ENCODE measurements at places on chromosomes 16 and 17.
A peak's percentile ranks its signal among the peaks of the same experiment; 100 is the strongest.

DNA sequence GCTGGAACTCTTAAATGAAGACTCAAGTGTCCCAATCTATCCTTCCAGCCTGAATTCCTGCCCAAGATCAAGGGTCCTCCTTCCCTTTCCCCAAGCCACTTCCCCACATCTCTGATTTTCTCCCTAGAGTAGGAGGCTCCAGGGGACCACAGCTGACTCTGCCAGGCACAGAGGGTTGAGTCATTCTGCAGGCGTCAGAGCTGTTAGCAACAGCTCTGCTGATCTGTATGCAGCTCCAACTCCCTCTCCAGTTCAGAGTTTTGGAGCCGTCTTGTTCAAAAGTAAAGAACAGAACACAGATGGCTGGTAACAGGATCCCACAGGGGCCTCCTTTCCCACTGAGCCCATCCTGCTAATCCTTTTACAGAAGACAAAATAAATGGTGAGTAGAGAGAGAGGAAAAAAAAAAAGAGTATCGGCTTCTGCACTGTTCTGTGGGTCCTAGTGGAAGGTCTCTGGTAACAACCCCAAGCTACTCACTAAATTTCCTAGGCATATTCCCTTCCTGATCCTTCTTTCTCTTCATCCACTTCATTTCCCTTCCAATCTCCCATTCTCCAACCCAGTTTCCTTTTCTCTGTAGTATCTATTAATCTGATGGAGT is 13.4 kb upstream of the TAOK1 start:
- no peak for DNase-seq

GRCh38 chr16:46427340-46428107 is 193.7 kb downstream of the SHCBP1 start:
- no peak for DNase-seq

DNA sequence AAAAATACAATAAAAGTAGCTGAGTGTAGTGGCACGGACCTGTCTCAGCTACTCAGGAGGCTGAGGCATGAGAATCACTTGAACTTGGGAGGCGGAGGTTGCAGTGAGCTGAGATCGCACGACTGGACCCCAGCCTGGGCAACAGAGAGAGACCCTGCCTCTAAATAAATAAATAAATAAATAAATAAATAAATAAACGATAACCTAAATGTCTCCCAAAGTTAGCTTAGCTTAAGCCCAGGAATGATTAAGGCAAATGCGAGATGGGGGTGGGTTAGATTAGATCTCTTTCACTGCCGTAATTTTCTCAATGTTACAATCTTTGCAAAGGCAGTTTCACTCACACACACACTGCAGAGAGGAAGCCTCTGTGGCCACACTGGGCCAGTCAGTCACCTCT is 46.7 kb downstream of the WSB1 start:
- DNase-seq, result no peak

- DNase-seq, result peak; percentile 29
Measured at GRCh38 chr17:75181608-75182318, 996 bp downstream of the SUMO2 start.

DNA sequence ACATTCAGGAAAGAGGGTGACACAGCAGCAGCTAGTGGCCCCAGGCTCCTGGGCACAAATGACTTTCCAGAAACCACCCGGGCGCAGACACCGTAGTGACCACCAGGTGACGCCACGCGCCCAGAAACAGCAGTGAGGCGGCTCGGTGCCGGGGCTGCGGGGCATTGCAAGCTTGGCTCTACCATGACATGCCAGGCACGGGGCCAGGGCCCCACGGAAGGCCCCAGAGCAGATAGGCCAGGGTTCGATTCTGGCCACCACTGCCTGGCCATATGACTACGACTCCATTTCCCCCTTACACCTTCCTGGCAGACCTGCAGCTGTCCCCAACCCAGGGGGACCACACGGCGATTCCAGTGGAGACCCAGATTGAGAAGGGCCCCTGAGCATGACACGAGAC is 6.7 kb downstream of the RHBDF1 start:
- peak; percentile 70 for DNase-seq

- DNase-seq, result no peak
Measured at GRCh38 chr17:63692195-63692816, 7.6 kb downstream of the LIMD2 start.

DNA sequence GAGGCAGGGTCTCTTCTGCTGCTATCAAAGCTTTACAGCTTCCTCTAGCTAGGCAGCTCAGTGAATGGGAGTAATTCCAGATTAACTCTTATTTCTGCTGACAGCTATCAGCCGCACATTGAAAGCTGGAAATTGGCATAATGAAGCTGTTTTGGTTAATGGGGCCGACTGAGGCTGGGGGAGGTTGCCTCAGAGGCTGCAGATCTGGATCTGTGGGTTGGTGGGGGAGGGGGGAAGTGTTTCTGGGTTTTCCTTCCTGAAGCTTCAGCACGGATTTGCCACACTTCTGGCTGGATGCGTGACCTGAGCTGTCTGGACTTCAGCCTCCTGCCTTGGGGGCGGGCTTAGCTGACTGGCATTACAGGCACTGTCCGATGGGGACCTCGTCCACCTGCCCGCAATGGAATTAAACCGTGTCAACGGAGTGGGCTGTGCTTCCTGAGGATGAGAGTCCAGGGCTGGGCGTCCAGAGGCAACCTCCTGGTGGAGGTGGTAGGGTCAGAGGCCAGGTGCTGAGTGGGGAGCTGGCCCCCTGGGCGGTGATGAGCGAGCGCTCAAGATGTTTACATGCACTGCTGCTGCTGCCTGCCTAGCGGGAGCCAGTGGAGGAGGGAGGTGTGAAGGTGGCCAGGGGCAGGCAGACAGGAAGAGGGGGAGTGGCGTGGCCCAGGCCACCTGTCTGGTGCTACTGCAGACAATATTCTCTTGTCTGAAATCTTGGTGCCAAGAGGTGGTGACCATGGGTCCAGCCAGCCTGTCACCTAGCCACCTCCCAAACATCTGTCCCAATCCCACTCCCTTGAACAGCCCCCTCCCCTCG is 6.7 kb upstream of the ABCC3 start:
- no peak for DNase-seq

DNA sequence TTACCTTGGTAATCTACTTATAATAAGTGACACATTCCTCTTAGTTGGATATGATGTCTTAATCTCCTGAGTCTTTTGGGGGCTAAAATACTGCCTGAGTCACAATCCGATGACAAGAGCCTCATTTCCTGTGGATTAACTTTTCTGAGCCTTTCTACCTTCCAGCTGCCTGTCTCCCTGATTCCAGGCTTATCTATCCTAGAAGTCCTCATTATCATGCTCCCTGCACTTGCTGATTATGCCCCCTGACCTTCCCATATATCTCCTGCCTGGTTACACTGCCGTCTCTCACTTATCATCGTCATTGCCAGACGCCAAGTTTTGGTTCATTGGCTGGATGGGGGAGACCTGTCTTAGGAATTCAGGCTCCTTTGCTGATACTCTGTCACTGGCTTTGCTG is 727.4 kb upstream of the CA10 start:
- no peak for DNase-seq

DNA sequence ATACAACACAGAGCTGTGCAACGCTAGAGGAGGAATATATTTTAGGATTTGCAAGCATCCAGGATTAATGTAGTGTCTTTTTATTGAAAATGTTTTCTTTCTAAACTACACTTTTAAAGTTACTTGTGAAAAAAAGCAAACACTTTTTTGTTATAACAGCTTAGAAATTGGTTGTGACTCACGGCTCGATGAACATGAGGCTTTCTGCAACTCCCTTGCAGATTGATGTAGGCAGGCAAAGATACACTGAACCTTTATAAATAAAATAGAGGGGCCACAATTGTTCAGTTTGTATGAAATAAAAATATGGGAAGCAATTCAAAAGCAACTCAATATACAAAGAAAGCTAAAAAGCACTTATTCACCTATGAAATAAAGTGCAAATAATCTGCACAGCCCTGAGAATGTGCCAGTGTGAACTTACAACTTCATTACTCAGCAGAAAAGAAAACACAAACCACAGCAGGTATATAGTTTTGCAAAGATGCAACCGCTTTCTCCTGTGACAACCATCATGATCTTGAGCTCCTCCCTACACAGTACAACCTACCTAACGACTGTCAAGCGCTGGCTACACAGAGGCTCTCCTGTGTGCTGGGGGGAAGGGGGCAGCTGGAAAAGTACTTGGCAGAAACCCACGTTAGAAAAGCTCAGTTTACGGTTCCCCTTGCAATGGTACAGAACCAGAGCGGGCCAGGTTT is 948 bp downstream of the LUC7L start:
- DNase-seq, result no peak

- no peak for DNase-seq
Measured at GRCh38 chr17:9346296-9346926, 229.2 kb downstream of the STX8 start.

- DNase-seq, result no peak
Measured at GRCh38 chr17:61201211-61201610, 198.4 kb upstream of the TBX2 start.

DNA sequence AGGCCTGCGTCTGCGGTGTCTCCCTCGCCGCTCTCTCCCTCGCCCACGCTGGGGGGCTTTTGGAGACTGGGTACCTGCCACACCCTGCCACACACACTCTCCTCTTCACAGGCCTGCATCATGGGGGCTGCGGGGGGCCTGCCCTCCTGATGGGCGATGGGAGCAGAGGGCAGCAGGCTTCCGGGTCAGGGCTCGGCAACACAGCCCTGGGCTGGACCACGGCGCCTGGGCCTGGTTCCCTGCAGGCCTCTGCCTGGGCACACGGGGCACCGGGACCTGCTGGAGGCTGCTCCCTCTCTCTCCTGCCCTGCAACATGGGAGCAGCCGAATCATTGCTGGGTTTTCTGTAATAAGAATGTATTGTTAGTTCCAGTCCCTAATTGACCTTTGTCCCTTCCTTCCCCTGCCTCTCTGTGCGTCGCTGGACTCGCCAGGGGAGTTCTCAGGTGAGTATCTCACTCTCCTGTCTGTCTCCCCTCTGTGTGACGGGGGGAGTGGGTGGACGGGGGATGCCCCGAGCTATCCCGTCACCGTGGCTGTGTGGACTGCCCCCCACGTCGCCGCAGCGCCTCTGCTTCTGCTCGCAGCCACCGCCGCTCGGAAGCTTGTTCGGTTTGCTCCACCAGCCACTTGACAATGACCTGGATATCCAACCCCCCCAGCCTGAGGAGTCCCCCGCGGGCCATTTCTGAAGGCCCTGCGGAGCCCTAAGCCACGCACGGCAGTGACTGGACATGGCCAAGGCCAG is 13.5 kb downstream of the NME3 start:
- DNase-seq, result no peak

- DNase-seq, result no peak
Measured at GRCh38 chr17:73757420-73757819, 113.2 kb upstream of the SDK2 start.
